Lung microvascular endothelial cell (primary cell): ENCODE measurements at places on chromosomes 3 and 15.

DNA sequence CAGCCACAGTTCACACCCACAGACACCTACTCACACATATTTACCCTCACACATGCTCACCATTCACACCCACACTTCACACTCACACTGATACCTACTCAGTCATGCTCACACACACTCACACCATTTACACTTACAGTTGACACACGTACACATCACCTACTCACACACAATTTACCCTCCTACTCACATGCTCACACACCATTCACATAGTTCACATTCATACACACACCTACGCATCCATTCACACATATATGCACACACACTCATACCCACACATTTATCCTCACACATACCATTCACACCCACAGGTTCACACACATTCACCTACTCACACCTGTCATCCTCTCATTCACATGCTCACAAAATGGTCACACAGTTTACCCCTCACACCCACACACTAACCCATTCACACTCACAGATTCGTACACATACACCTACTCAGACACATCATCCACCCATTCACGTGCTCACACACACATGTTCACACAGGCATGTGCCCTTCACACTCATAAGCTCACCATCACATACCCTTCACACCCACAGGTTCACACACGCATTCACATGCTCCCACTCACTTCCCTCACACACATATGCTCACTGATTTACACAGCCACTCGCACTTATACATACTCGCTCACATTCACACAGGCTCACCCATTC is 42.3 kb downstream of the HMCES start:
- DNase-seq, result no peak

- no peak for DNase-seq
These were observed 167.1 kb downstream of the NEK11 start for GRCh38 chr3:131193641-131194238.

DNA sequence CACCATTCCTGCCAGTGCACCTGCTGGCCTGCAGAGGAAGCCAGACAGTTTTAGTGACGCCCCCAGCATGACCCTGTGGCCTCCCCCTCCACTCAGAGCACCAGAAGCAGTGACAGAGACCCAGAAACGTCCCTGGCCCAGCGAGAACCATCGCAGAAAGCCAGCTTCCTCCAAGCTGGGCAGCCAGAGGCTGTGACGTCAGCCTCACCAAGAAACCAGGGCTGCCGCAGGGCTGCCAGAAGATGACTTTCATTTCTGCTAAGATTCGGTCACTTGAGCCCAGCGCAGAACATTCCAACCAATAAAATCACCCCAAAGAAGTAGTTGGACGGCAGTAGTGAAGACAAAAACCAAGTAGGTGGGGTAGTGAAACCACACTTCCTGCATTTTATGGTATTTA is 29.6 kb upstream of the RPL32 start:
- no peak for DNase-seq

DNA sequence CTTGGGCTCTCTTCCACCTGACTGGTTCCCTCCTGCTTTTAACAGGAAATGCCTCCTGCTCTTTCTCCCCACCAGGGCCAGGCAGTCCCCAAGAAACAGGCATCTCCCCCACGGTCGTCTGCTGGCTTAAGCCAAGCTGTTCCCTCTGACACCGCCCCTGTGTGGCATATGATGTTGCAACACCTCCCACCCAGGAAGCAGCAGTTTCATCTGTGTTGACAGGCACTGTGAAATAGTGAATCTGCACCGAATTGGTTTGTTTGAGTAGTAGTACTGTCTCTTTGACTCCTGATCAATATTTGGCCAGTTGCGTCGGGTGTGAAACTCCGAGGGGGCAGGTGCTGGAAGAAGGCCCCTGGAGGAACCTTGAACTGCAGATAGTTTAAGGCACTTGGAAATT is 188.8 kb downstream of the FEZF2 start:
- DNase-seq, result no peak

DNA sequence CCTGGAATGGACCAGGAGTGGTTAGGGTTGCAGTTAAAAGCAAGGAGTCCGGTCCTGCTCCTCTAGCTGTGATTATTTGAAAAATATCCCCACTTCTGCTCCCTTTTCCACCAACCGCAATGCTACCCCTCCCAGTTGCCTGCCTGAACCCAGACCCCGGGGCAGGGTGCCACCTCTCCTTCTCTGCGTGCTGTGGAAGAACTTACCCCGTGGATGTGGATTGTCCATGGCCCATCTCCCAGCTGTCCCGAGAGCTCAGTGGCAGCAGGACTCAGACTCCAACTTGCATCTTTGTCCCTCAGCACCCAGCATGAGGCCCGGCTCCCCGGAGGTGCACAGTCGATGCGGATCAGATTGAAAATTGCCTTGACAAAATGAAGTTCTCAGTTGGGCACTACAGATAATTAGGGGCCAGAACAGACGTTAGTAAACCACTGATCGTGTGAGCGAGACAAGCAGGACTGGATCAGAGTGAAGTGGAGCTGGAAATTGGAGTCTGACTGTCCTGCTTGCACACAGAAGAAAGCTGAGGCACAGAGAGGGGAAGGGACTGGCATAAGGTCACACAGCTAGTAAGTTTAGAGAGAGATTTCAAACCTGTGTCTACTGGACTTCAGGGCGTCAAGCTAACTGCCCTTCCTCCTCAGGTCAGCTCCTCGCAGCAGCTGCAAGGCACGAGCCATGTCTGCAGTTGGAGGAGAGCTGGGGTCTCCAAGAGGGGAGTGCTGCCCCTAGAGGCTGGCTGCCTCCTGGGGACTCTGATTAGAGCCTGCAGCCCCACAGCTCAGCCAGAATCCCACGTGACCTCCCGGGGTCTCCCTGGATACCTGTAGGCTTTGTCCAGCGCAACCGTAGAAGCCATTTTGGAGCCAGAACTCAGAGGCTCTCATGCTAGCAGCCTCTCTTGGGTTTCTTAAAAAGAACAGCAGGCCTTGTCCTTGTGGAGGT is 14.7 kb downstream of the SLC6A1 start:
- DNase-seq, result no peak

GRCh38 chr15:83030021-83030420 is 18.6 kb upstream of the C15orf40 start:
- DNase-seq, result no peak

- DNase-seq, result no peak
These were observed 67.7 kb downstream of the IGF2BP2 start for GRCh38 chr3:185757176-185757575.

DNA sequence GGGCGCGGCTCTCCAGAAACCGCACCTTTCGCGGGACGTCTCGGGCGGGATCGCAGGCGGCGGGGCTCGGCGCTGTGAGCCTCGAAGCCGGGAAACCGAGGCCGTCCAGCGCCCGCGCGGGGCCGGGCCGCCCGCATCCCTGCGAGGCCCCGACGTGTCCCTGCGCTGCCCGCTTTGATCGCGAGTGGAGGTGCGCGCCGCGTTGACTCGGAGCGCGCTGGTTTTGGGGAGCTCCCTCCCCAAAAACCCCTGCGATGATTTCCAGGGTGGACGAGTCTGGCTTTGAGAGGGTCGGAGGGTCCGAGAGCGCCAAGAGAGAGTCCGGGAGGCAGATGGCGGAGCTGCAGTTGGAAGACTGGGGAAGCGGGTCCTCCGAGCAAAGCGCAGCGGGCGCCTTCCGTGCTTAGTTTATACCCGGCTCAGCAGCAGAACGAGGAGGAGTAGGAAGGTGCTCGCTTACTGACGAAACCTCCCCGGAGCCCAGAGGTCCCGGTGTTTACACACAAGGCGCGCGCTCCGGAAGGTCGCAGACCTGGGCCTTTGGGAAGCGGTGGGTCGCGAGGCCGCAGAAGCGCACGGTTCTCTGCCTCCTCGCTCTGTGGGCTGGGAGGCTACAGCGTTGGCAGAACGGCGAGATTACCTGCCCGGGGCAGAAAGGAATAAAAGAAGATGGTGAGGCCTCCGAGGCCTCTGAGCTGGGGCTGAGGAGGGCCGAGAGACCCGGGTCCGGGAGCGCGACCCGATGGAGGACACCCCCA is 687 bp downstream of the ALDH1A3 start:
- DNase-seq, result peak; percentile 33
